ENCODE measurements at places on chromosomes 5 and 9.
A peak's percentile ranks its signal among the peaks of the same experiment; 100 is the strongest.

DNA sequence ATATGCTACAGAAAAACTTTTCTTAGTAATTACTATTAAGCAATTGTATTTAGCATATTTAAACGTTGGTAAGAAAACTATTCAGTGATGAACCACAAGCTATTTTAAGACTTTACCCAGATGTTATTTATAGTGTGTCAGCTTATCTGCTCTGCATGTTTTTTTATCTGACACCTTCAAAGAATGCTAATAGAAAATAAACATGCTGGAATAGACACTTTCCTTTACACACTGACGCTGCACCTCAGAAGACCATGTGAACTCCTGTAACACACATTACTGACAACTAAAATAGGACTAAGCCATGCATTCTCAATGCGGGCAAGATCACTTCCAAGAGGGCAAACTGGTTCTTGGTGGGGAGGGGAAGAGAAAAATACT, 38.3 kb downstream of the FNIP1 start:
- DNase-seq = no peak

GRCh38 chr5:142474431-142475094, 149.7 kb upstream of the SPRY4 start:
- no peak for DNase-seq

GRCh38 chr5:120771202-120771601, 307.1 kb downstream of the PRR16 start:
- DNase-seq = no peak

DNA sequence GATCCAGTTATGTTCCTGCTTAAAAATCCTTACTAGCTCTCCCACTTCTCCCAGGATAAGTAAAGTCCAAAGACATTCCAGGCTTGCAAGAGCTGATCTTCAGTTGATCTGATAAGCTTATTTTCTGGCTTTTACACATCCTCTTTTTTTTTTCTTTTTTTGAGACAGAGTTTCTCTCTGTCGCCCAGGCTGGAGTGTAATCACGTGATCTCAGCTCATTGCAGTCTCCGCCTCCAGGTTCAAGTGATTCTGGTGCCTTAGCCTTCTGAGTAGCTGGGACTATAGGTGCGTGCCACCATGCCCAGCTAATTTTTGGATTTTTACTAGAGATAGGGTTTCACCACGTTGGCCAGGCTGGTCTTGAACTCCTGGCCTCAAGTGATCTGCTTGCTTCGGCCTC, 37.3 kb upstream of the PTPN3 start:
- DNase-seq = no peak

- no peak for DNase-seq
Observed at GRCh38 chr9:2489838-2490314, 131.7 kb upstream of the VLDLR start.

GRCh38 chr5:91469517-91470165, 86.5 kb upstream of the ARRDC3 start:
- no peak for DNase-seq

GRCh38 chr5:81533629-81534405, 139.9 kb upstream of the ACOT12 start:
- no peak for DNase-seq

DNA sequence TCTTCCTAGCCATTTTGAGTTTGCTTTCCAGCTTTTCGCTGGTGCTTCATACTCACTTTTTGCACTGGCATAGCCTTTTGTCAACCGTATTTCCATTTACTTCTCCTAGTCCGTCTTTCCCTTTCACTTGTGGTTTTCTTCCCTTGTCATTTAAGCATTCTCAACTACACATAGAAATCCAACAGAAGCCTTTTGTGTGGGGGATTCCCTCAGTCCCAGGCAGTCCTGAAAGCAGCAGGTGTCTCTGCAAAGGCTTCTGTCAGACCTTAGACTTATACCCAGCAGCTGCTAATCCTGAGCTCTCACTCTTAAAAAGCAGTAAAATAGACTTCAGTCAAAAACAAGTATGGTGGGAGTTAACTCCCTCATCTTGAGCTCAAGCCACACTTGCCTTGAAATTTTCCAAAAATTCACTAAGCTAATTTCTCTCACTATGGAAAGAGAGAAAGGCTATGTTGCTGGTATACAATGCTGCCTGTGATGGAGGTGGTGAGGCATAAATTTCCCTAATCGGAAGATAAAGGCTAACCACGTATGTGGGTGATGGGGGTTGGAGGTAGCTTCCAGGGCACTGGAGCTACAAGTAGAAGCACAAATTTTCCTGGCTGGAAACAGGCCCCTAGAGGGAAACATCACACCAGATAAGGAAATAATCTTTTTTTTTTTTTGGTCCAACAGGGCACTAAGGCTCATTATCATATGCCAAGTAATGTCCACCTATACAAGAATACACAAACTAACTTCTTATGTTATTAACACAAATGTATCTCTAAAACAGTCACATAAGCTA, 34.8 kb upstream of the IFNK start:
- no peak for DNase-seq

- no peak for DNase-seq
Observed at GRCh38 chr5:10734037-10734709, 26.9 kb downstream of the DAP start.

- peak; percentile 44 for DNase-seq
Observed at GRCh38 chr5:55338810-55339243, 31.0 kb downstream of the MTREX start.

DNA sequence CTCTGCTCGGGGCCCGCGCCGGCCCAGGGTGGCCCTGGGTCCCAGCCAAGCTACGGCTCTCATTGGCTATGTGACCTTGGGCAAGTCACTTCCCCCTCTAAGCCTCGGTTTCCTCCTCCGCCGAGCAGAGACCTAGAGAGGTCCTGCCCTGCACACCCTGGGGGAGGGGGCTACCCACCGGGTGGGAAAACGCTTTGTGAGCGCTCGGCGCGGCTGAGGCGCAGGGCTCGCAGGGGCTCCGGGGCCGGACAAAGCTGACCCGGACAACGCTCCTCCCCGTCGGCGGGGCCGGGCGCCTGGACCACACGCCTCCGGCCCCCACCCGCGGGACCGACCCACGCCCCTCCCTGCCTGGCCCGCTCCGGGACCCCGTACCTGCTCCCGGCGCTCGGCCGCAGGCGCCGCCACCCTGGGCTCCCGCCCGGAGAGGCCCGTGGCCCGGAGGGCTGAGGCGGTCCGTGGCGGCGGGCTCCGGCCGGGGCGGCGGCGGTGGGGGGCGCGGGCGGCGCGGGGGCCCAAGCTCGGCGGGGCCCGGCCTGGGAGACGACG, 85.7 kb upstream of the MELK start:
- peak; percentile 40 for DNase-seq

DNA sequence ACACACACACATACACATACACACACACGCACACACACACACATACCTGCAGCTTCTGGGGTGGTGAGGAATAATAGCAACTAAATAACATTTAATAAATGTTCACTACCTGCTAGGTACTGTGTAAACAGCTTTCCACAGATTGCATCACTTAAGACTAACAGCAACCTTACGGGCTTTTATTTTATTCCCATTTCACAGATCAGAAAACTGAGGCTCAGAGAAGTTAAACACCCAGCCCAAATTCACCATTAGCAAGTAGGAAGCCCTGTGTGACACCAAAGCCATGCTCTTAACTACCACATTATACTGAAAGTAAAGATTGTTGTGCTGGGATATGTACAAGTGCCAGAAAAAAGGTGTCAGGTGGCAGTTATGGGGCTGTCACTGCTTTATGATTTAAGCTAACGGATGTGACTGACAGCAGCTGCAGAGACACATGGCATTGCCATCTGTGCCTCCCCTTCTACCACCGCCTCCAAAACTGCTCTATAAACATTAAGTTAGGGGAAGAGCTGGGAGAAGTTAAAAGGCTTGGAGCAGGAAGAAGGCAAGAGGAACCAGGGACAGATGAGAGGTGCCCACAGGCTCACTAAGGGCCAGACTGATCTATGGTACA, 13.6 kb downstream of the MTMR12 start:
- no peak for DNase-seq

- DNase-seq = no peak
Observed at GRCh38 chr5:60633341-60633740, 66.6 kb downstream of the DEPDC1B start.

DNA sequence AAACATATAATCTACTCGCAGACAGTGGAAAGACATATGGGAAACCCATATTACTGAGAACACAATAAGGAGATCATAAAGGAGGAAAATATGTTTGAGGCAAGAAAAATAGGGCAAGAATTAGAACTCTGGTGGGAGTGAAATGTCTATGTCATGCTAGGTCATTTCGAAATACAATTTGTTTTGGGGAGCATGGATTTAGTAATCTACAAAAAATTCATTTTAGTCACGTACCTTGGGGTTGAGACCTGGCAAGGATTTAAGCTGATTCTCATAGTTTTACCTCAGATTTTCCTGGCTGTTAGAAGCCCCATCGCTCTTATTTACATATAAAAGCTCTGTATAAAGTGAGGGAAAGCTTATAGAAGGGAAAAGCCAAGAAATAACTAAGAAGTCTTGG, 11.5 kb upstream of the CSNK1G3 start:
- DNase-seq = no peak

DNA sequence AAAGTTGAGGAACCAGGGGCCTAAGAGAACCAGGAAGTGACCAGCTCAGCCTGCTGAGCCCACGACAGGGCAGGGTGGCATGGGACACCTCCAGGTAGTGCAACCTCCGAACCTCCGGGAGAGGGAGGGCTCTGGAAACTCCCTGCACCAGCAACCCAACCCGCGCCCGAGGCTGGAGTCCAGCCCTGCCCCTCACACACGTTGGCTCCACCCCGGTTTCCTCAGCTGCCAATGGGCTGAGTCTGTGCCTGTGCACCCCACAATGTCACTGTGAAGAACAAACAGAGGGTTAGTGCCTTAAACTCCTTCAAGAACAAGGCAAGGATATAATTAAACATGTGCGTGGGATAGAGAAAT, 17.0 kb upstream of the UNC5A start:
- no peak for DNase-seq

DNA sequence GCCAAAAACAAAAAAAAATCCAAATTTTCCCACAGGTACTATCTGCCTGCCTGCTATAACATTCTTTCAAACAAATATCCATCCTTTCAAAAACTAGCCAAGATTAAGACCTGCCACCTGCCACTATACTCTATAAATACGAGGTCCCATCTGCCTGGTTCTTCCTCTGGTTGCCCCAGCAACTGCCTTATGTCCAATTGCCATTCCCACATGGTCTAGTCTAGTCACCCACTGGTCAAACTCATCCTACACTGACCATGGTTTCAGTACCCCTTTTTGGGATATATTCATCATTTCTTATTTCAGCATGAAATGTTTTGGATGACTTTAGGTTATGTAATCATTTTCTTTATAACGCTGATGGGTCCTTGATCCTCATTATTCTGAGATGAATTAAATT, 95.1 kb upstream of the CCNG1 start:
- no peak for DNase-seq

GRCh38 chr5:111248571-111248970, 24.4 kb downstream of the CAMK4 start:
- DNase-seq = no peak

- no peak for DNase-seq
Observed at GRCh38 chr9:108466304-108466703, 389.5 kb downstream of the ACTL7B start.

DNA sequence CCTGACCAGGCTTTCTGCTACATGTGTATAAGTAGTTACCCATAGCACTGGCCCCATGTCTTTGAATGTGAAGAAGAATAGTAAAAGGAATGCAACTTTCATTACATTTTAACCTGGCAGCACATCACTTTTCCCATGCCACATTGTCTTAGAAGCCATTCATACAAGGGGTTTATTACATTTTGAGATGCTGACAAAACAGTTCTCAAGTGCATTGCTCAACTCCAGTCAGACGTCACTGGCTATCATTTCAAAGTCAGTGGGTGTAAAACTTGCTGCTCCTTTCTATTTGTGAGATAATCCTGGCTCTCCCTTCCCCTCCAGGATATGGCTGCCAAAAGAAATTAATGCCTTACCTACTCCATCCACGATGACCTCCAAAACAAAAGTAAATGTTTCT, 97.0 kb upstream of the VCAN start:
- no peak for DNase-seq

DNA sequence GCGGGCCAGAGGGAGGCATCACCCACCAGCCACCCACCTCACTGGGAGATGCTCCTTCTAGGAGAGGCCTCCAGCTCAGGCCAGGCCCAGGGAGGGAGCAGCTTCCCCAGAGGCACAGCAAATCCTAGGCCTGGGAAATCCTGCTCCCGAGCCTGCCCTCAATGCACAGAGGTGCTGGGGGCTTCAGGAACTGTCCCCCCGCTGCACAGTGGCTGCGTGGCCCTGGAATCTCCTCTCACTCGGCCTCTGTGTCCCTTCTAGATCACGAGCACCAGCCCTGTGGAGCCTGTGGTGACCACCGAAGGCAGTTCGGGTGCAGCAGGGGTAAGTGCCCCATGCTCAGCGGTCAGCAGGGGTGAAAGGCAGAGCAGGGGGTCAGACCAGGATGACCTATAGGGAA, 36.4 kb upstream of the SUSD3 start:
- no peak for DNase-seq

GRCh38 chr5:14184082-14184481, 40.9 kb downstream of the TRIO start:
- DNase-seq = no peak

GRCh38 chr9:89428901-89429890, 68.7 kb downstream of the SEMA4D start:
- DNase-seq = no peak

GRCh38 chr5:17150531-17150930, 66.9 kb upstream of the BASP1 start:
- DNase-seq = no peak

DNA sequence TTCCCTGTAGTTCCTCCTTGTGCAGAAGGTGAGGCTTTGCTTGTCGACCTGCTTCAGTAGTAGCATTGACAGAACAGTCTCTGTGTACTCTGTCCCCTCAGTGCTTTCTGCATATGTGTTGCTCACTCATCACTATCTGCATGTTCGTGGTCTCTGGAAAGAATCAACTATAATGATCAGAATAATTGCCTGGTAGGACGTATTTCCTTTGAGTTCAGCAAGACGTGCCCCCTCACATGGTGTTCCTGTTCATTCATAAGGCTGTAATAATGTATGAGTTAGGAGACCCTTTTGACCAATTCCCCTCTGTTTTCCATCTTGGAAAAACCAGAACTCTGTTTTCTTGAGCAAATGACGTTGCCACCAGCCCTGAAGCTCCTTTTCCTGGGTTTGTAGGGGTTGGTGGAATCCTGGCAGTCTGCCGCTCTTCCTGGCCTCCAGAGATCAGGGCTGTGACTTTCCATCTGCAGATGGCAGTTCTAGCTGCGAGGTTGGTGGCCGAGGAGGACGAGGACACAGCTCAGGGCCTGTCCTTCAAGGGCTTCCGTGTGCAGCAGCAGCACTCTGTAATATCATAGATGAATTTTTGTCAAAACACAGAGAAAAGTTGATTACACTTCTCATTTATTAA, 61.9 kb downstream of the EXOSC2 start:
- no peak for DNase-seq

- no peak for DNase-seq
Observed at GRCh38 chr5:123524146-123524545, 12.2 kb downstream of the CSNK1G3 start.

DNA sequence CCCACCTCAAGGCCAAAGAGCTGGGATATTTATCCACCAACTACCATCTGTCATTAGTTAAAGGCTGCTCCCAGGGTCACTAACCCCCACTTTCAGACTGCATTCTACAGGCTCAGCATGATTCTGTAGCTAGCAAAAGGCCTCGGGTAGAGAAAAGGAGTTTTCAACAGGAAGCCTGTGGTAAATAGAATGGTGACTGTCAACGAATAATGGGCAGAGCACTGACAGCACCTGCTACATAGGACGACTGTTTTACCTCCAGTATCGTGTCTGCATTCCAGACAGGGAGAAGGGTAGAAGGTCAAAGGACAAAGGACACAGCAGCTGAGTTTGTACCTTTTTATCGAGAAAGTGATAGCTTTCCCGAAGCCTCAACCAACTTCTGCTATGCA, 20.3 kb downstream of the MFAP3 start:
- DNase-seq = no peak

- no peak for DNase-seq
Observed at GRCh38 chr9:123927625-123928532, 2.0 kb downstream of the DENND1A start.

Data from stimulated activated CD4-positive, alpha-beta T cell treated with anti-CD3 and anti-CD28 coated beads, Interleukin-4, amount 100 ng/mL, for 48 hours (primary cell).